ENCODE measurements at places on chromosomes 6 and 20.
A peak's percentile ranks its signal among the peaks of the same experiment; 100 is the strongest.

DNA sequence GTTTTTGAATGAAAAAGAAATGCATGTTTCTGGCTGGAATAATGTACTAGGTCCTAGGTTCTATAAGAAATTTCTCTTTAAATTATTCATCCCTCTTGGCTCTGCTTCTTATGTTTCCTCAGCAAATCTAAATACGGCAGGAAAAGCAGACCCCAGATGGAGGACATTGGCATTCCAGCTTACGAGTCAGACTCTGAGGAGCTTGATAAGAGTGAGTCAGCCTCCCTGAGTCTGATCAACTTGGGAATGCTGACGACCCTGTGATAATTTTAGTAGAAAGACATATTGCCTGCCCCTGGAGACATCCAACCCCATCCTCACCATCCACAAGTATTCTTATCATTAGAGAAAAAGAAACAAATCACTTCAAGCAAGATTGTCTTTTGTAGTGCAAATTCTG is 509.7 kb upstream of the MARCKS start:
- no peak for DNase-seq

GRCh38 chr20:55004044-55004443 is 528.7 kb downstream of the DOK5 start:
- no peak for DNase-seq

- DNase-seq: no peak
Observed at GRCh38 chr6:113500221-113500620, 356.9 kb upstream of the MARCKS start.

GRCh38 chr20:17648315-17648646 is 33.8 kb downstream of the RRBP1 start:
- DNase-seq: peak; percentile 68

DNA sequence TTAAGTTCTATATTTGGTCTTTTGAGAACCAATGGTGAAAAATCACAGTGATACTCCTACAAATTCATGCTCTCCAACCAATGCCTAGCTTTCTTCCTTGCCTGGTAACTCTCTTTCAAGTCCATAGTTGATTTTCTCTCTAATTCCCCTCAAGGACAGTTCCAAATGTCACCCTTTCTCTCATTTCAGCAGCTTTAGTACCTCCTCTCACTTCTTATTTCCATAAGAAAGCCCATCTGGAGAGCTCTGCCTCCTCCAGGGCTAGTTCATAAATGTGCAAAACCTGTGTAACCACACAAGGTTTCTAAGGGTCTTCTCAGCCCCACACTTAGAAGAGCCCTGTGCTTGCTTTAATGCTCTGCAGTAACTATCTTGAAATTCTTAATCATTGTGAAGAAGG is 155.4 kb upstream of the PLCB4 start:
- DNase-seq: no peak

- DNase-seq: peak; percentile 88
Observed at GRCh38 chr6:41200296-41200900, 551 bp downstream of the TREML2 start.

DNA sequence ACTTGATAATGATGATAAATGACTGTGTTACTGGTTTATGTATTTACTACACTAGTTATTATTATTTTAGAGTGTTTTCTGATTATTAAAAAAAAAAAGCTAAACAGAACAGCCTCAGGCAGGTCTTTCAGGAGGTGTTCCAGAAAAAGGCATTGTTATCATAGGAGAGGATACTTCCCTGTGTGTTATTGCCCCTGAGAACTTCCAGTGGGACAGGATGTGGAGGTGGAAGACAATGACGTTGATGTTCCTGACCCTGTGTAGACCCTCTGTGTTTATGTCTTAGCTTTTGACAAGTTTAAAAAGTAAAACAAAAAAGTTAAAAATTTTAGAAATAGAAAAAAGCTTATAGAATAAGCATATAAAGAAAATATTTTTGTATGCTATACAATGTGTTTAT is 49.1 kb downstream of the NCOA7 start:
- no peak for DNase-seq

GRCh38 chr6:42251911-42252637 is 34.4 kb upstream of the MRPS10 start:
- no peak for DNase-seq

DNA sequence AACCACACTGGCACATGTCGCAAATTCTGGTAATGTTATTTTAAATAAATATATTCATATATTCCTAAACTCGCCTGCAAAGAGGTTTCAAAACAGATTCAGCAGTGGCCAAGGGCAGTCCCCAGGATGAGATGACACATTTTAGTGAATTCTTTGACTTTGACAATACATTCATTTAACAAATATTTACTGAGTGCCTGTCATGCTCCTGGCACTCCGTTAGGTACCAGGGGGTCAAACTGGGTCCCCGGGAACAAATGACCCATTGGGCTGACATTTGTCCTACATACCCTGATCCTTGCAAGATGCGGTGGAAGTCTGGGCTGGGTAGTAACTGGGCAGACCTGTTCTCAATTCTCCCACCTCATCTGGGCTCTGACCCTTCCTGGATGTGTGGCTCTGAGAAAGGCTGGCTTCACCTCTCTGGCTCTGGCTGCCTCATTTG is 74.9 kb downstream of the FYN start:
- DNase-seq: no peak

DNA sequence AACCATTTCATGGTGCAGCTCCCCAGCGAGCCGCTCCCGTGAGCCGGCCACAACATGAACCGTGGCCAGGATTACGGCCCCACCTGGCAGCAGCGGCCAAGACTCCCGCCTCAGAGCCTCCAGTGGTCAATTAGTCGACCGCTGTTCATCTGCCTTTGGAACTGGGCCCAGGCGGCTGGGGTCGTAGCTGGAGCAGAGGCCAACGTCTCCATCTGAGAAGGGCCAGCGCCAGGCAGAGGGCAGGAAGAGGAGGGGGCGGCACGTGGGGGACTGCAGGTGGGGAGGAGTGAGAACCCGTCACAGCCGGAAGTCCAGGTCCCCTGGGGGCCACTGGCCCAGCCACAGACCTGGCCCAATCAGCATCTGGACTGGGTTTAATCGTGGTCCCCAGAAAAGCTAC is 184.3 kb downstream of the TAF4 start:
- no peak for DNase-seq

DNA sequence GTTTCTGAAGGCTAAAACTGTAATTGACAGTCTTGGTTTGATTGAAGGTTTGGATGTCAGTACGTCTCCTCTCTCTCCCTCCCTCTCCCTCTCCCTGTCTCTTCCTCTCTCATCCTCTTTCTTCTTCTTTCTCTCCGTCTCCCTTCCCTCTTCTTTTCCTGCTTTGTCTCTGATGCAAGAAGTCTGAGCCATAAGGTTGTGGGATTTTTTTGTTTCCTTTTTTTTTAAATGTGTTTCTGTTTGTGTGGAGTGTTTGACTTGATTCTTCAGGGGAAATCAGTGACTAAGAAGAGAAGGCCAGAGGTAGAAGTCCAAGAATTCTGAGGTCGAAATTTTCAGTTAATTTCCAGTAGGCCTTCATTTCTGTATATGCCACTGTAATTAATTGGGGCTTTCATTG is 111.9 kb downstream of the FOXO3 start:
- no peak for DNase-seq

GRCh38 chr6:163459536-163459935 is 45.0 kb downstream of the QKI start:
- DNase-seq: no peak

DNA sequence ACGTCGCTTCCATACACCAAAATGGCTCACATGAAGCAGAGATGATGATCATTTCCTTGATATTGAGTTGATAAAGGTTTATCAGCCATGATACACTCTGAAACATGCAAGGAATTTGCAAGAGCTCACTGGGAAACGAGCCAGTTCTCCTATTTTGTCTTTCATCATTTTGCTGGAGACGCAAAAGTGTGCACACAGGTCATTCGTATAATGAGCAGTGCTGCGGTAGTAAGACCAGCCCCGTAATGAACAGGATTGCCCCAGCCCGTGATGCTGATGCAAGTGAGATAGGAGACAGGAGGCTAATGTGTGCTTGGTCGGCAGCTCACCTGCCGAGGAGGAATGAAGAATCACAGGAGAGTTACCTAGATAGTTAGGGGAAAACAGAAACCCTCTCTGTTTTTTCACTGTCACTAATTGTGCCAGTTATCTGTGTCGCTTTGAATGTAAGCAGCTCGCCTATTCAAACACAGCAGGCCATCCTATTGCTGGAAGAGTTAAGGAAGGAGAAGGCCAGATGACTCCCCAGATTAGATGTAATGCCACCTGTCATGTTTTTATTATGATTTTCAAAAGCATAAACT is 391.8 kb downstream of the SAMD5 start:
- DNase-seq: no peak

GRCh38 chr6:44642349-44642748 is 254.8 kb downstream of the CDC5L start:
- DNase-seq: no peak

GRCh38 chr6:3285049-3285639 is 26.4 kb downstream of the PSMG4 start:
- DNase-seq: no peak

DNA sequence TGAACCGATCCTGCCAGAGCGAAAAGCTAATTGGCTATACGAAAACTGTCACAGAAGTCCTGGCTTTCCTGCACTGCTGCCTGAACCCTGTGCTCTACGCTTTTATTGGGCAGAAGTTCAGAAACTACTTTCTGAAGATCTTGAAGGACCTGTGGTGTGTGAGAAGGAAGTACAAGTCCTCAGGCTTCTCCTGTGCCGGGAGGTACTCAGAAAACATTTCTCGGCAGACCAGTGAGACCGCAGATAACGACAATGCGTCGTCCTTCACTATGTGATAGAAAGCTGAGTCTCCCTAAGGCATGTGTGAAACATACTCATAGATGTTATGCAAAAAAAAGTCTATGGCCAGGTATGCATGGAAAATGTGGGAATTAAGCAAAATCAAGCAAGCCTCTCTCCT is 14.2 kb downstream of the CCR6 start:
- DNase-seq: no peak

DNA sequence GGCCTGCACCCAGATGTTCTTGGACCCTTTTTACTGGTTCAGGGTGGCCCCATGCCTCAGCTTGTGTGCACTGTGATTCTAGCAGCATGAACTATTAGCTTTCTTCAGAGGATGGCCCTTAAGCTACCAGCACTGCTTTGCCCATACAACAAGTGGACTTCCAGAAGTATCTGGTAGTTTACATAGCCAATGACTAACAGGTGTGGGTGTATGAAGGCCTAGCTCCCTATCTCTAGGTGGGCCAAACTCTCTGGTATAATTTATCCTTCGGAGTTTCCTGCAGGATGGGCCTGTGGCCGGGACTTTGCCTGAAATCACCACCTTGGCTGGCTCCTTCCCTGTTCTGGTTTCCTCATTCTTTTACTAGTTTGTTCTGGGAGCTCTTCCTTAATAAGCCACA is 26.1 kb upstream of the JAG1 start:
- DNase-seq: no peak

- peak; percentile 59 for DNase-seq
Observed at GRCh38 chr20:56628873-56629463, at the start of gene TFAP2C. Gene TFAP2C, plus strand, starts transcription at chr20:56629306. Its CDS starts 239 bp downstream, at chr20:56629545.

GRCh38 chr20:49210757-49211110 is 8.5 kb upstream of the DDX27 start:
- DNase-seq: no peak

DNA sequence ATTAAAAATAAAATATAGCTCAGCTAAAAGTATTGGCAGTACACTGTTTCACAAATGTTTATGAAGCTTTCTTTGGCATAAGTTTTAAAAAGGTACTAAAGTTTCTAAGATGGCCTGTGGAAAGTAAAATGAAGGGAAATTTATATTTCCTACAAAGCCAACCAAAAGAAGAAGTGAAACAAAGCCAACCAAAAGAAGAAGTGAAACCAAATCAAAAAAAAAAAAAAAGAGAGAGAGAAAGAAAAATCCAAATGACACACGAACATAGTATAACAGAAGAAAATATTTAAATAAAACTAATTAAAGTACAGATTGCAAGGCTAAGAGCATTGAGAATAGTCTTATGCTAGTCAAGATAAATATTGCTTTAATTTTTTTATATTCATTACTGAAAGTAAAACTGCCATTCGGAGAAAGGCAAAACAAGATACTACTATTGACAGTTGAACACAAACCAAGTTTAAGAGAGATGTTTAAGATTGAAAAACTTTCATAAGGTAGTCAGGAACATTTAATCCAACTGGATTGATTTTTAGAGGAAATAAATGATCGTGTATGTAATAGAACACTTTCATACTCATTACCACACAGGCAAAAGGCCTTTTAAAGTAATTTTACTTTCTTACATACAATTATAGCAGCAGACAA is 12.8 kb upstream of the KHDRBS2 start:
- no peak for DNase-seq

DNA sequence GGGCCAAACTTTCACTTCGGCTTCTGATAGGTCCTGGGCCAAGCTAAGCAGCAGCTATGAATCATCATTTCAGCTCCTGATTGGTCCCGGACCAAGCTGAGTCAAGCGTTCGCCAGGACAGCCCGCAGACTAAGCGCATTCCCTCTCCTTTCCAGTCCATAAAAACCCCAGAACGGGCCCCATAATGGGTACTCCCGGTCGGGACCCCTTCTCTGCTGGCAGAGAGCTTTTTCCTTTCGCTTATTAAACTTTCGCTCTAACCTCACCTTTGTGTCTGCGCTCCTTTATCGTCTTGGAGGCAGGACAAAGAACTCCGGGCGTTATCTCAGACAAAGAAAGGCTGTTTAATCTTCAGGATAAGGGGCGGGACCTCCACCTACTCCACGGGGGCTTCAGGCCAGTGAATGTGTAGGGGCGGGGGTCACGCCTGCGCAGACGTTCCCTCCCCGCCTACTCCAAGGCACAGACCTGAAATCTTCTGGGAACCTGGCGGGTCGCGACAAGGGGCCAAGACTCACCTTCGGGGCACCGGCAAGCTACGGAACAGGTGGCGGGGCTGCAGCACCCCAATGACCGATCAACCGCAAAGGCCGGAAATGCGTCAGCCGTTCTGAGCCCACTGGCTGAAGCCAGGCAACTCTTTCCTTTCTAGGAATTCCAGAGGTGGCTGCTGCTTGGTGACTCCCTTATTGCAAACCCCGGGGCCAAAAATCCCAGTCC is at the start of gene ZSCAN31:
TSS of gene ZSCAN31 (minus strand) at position 585 of the 720 bp plus-strand sequence. CDS start 6,465 bp downstream, outside the sequence.
- peak; percentile 91 for DNase-seq

DNA sequence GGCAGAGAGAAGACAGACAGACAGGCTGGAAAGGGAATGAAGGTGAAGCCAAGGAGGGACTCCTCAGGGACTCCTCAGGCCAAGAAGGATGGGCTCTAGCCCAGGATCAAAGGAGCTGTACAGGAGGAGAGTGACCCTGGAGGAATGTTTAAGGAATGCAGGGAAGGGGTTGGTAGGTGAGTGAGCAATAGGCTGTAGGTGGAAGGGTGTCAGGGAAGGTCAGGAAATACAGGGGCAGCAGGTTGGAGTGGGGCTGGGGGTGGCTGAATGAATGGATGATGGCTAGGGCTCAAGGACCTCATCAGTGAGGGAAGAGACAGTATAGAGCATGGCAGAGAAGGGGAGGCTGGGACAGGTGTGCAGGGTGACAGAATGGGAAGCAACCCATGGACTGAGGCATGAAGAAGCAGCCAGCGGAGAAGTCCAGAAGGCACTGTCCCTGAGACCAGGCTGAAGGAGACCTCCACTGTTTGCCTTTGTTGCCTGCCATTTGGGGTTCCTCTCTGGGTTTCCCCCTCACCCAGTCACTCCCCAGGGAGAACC is 13.2 kb downstream of the SYNGAP1 start:
- DNase-seq: no peak

DNA sequence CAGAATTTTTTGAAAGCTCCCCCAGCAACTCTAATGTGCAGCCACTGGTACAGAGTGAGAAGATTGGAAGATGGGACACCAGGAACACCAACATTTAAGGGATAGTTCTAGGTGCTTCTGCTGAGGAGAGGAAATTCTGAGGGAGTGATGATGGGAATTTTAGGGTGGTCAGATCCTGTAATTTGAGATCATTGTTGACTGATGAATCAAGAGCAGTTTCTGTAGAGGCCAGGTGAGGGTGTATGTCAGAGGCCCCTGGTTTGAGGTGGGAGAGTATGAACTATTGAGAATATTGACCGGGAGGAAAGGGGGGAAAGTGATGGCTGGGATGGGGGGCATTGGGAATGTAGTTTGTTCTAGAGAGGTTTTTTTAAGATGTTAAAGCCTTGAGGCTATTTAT is 47.2 kb downstream of the PTPRA start:
- DNase-seq: no peak

All from Jurkat, Clone E6-1 (cell line).